Prostate gland (tissue), 2 donors: ENCODE measurements at places on chromosomes 7 and 10. TPM values are rescaled to one million over a fixed set of nuclear protein-coding genes. Genes with fewer than 3 reads are reported as not detected.

TRPV5 gene
- total RNA-seq: not detected

CALML3 gene
- 1.6 TPM for total RNA-seq

DNA sequence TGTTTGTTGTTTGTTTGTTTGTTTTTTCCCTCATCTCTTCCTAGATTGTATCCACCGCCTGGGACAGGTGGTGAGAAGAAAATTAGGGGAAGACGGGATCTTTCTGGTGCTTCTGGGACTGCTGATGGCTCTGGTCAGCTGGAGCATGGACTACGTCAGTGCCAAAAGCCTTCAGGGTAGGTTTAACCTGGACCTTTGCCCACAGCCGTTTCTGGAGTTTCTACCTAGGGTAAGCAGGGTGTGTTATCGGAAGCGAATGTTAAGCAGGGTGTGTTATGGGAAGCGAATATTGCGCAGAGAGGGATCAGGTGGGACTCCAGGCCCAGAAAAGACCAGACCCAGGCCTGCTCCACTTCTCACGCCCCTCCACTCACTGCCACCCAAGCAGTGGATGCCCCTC is 4.7 kb downstream of the CLCN1 start:
- no peaks in the 10 kb centered on the region for H3K27me3 ChIP-seq
- no peaks in the 10 kb centered on the region for H3K4me1 ChIP-seq
- no peak overlapping the region for H3K4me3 ChIP-seq
- no peak overlapping the region for H3K27ac ChIP-seq
- H3K36me3 ChIP-seq: no peaks in the 10 kb centered on the region
- DNase-seq: no peak

DNA sequence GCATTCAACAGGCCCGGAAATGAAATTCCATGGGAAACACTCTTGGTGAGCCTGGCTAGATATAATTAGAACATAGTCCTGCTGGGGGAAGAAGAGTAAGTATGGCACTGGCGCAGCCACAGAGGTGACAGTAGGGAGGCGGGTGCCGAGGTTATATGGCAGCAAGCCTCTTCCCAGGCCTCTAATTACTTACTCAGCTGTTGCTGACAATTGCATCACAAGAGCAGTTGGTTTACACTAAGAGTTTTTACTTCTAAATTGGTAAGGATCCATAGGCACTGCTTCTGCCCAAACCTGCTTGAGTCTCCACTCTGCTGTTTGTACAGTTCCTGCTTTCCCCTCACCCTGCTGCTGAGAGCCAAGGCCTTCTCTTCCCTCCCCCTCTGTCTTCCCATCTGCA is 93.3 kb upstream of the DUSP5 start:
- no peaks in the 10 kb centered on the region for H3K27me3 ChIP-seq
- H3K4me1 ChIP-seq: no peaks in the 10 kb centered on the region
- DNase-seq: no peak
- no peak overlapping the region for H3K27ac ChIP-seq
- H3K36me3 ChIP-seq: no peaks in the 10 kb centered on the region

- DNase-seq: no peak
- H3K27ac ChIP-seq: no peak overlapping the region
- peaks cover 24% of the 10 kb centered on the region for H3K4me1 ChIP-seq
- no peaks in the 10 kb centered on the region for H3K27me3 ChIP-seq
Measured at GRCh38 chr7:44881066-44881600, 4.2 kb downstream of the PURB start.
